ENCODE measurements at places on chromosomes 7 and 10.

GRCh38 chr10:36666451-36666850, 458.9 kb upstream of the ANKRD30A start:
- DNase-seq: no peak

GRCh38 chr7:5526100-5526905, 102.7 kb upstream of the TNRC18 start:
- DNase-seq: no peak

- no peak for DNase-seq
Observed at GRCh38 chr10:111967116-111967515, 216.4 kb downstream of the GPAM start.

DNA sequence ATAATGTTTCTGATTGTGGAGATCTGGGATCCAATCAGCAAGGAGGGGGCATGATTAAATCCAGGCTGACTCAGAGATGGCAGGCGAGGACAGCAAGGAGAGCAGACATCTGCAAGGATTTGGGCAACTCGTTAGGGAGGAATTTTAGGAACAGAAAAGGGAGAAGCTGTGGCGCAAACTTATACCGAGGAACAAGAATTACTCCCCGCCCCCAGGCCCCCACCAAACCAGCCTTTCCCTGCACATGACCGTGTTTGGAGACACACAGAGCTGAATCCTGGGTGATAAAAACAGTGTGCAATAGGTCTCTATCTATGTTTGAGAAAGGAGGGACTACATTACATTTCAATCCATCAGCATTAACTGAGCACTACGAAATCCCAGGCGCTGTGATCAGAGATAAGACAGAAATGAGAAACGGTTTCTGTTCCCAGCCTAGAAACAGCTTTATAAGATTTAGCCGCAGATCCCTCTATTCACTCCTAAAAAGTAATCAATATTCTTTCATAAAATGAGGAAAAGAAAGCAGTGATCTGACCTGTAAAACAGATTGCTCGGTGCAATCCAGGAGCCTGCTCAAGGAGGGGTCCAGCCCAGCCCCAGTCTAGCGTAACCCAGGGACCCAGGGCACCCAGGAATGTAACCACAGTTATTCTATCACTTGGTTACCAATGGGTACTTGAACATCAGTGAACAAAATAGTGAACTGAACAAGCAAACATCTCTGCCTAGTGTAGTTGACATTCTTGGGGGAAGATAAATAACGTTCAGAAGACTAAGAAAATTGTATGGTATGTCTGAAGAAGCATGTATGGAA, 37.2 kb upstream of the RAPGEF5 start:
- no peak for DNase-seq

- no peak for DNase-seq
Observed at GRCh38 chr10:72035252-72035887, 53.0 kb downstream of the SPOCK2 start.

DNA sequence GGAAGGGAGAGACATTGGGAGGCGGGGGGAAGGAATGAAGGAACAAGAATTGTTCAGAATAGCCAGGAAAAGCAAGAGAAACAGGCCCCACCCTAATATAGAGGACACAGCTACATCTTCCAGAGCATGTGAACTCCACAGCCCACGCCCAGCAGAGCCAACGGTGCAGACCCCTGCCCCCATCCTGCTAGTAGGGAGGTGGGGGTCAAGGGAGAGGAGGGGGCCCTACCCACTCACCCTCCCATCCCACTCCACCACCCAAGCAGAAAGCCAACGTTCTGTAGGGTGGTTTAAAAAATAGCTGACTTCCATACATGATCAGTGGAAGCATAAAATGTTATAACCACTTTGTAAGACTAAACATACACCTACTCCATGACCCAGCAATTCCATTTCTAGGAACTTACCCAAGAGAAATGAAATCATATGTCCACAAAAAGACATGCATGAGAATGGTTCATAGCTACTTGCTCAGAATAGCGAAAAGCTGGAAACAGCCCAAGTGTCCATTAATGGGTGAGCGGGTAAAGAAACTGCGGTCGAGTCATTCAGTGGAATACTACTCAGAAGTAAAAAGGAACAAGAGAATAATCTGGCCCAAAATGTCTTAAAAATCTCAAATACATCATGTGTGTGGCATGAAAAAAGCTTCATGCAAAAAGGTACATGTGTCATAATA, 31.8 kb downstream of the CTBP2 start:
- no peak for DNase-seq

DNA sequence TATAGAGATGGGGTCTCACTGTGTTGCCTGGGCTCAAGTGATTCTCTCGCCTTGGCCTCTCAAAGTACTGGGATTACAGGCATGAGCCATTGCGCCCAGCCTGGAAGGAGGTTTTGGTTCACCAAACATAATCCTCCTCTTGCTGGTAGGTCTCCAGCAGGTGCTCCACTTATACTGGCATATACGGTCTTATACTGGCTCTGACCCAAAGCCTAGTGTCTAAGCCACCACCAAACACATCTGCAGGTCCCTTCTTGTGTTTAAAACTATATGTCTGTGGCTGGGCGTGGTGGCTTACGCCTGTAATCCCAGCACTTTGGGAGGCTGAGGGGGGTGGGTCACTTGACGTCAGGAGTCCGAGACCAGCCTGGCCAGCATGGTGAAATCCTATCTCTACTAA, 5.4 kb downstream of the MBLAC1 start:
- DNase-seq: no peak

- no peak for DNase-seq
Observed at GRCh38 chr7:150914196-150914595, 61.9 kb downstream of the AOC1 start.

- DNase-seq: no peak
Observed at GRCh38 chr10:68224810-68225209, 7.1 kb downstream of the ATOH7 start.

GRCh38 chr10:1715821-1716220, 21.5 kb downstream of the ADARB2 start:
- DNase-seq: no peak

DNA sequence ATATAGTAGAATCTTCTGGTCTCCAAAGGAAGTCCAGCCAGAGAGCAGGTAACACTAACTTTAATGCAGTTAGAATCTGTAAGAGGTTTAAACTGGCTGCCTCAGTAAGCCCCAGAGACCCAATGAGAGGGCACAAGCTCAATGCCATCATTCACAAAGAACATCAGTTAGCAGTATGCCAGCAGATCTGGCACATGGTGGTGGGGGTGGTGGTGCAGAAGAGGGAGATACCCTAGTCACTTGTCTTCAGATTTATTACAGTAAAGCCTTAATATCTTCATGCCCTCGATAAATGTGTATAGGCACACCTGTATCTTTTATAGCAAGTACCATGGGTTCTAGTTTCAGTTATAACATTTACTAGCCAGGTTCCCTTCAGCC, 86.2 kb downstream of the SORBS1 start:
- DNase-seq: no peak

- peak; percentile 56 for DNase-seq
Observed at GRCh38 chr7:116524609-116525297, at the start of gene CAV1. Gene CAV1 (plus strand): TSS chr7:116525036. CDS start chr7:116525063, 27 bp downstream.

DNA sequence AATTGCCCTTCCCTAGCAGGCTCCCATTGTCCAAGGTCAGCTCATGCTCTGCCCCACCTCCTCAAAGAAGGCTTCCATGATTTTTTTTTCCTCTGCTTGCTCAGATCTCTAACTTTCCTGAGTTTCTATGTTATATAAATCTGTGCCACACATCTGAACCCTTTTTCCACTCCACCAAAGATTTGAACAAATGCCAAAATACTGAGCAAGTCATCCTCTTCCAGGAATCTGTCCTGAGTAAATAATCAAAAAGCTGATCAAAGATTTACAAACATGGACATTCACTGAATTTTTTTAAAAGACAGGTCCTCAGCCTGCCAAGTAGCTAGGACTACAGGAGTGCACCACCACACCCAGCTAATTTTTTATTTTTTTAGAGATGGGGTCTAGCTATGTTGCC, 102.8 kb upstream of the ARID5B start:
- no peak for DNase-seq

- no peak for DNase-seq
Observed at GRCh38 chr10:34080485-34081346, 734.4 kb downstream of the PARD3 start.

DNA sequence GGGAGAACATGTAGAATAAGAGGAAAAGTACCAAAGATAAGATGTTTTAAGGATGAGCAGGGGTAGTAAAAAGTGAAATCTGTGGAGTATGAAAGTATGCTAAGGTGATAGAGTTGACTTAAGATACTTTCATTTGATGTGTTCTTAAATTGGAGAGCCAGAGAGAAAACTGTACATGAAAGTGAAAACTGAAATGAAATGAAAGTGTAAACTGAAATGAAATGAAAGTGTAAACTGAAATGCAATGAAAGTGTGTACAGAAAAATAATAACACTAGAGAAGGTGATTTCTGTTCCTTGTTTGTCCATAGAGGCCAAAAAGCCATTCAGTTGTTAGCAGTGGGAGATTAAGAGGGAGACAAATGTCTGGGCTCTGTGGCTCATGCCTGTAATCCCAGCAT, 17.5 kb downstream of the AHR start:
- no peak for DNase-seq

GRCh38 chr10:98881789-98882188, 353.9 kb downstream of the HPSE2 start:
- no peak for DNase-seq

DNA sequence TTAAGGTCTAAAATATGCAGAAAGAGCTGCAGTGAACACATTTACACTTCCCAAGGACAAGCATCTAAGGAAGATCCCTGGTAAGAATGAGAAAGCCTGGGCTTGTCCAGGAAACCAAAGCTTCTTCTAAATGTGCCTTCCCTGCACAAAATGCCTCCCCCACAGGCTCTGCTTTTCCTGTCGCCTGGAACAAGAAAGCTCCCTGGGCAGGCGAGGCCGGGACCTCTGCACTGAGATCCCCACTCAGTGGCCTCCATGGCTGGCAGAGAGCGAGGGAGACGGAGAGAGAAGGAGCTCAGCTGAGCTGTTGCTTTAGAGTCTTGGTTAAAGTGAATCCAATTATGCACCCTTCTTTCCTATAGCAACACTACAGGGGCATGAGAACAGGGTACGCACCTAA, 75.6 kb downstream of the AMZ1 start:
- DNase-seq: no peak

DNA sequence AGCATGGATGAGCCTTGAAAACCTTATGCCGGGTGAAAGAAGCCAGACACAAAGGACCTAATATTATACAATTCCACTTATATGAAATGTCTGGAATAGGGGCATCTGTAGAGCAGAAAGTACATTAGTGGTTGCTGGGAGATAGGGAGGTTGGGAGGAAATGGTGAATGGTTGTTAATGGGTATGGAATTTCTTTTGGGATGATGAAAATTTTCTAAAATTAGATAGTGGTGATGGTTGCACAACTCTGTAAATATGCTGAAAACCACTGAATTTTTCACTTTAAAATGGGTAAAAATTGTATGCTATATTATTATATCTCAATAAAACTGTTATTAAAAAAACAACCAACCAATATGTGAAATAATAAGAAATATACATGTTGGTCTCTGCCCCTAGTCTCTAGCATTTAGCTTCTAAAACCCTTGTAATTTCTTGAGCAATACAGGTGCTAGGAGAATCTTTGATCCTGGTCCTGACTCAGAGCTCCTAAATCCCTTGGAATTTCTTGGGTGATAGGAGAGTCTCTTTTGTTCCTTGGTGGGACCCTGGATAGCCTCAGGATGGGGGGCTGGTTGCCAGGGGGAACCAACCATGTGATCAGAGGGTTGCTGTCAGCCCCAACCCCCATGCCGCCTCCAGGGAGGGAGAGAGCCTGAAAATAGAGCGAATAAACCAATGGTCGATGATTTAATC, 64.0 kb downstream of the TACR2 start:
- DNase-seq: no peak

DNA sequence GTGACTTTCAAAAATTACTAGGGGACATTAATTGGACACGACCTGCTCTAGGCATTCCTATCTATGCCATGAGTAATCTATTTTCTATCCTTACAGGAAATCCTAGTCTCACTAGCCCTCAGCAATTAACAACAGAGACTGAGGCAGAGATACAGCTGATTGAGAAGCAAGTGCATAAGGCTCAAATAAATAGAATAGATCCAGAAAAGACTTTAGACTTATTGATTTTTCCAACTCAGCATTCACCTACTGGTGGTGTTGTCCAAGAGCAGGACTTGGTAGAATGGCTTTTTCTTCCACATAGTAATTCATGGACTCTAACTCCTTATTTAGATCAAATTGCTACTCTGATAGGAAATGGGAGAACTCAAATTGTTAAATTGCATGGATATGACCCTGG, 148.0 kb downstream of the ZNF33B start:
- no peak for DNase-seq

GRCh38 chr10:114316744-114317143, 77.7 kb downstream of the VWA2 start:
- no peak for DNase-seq

- DNase-seq: no peak
Observed at GRCh38 chr10:79078367-79079053, 9.7 kb downstream of the ZMIZ1 start.

GRCh38 chr7:69864274-69864673, 266.0 kb downstream of the AUTS2 start:
- DNase-seq: no peak

DNA sequence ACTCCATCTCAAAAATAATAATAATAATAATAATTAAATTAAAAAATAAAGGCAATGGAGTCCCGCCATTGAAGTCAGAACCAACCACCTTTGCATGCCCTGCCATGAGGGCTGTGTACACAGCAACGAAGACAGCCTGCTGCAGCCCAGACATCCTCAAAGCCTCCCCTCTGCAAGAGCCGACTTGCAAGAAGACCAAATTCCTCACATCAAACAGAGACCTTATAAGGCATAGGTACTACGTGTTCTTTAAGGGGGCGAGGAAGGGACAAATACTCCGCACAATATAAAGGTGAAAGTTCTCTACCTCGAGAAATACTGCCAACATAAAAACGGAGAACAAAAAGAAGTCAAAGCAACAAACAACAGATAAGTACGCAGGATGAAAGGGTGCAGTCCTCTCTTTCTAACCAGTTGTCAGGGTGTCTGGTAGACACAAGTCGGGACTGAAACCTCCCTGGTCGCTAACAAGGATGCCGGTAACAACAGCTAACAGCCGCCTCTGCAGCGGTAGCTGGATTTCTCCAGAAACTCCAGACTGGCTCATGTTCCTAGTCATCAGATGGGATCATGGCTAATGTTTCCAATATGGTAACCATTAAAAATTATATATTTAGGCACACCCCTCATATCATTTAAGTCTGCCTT, 23.6 kb downstream of the FGFR2 start:
- no peak for DNase-seq

GRCh38 chr10:59708816-59709394, 745 bp downstream of the SLC16A9 start:
- no peak for DNase-seq

- no peak for DNase-seq
Observed at GRCh38 chr10:85542152-85542551, 824.4 kb downstream of the GRID1 start.

DNA sequence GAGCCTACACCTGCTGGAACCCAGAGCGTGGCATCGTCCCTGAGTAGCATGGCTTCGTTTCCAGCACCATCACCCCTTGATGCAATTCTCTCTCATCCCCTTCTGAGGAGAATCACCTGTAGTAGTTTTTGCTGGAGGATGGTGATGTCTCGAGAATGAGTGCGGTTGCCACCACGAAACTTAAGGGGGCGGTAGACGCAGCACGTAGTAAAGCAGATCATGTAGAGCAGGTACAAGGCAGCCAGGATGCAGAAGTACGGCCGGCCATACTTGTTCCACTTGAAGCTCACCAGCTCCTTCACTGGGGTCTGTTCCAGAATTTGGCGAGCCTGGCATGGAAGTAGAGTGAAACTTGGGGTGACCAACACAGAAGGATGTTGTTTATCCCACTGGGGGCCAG, 8.1 kb downstream of the TRPV5 start:
- DNase-seq: no peak

GRCh38 chr10:46552526-46553237, 3.8 kb downstream of the GPRIN2 start:
- no peak for DNase-seq

GRCh38 chr7:79182283-79182682, 271.2 kb downstream of the MAGI2 start:
- DNase-seq: no peak
